ENCODE measurements at places on chromosomes 7 and 10. TPM values are rescaled to one million over a fixed set of nuclear protein-coding genes. Genes with fewer than 3 reads are reported as not detected.

DNA sequence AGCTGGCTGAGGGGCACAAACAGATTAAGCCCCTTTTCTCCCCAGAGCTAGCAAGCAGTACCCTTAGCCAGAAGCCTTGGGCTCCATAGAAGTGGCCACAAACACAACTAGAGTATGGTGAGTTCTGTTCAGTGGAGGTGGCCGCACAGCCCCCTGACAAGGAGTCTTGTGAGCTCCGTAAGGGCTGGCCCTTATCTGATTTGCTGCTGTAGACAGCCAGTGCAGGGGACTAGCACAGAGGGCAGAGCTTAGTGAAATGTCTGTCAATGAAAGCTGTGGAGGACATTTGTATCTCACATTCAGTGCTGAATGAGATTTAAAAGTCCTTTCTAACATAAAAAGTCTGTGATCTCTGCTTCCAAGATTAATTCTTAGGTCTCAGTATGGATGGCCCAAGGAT lies 137.3 kb downstream of the AUTS2 start:
- H3K27ac ChIP-seq: no peak overlapping the region
- no peaks in the 10 kb centered on the region for H3K4me1 ChIP-seq
- no peaks in the 10 kb centered on the region for H3K27me3 ChIP-seq
- H3K36me3 ChIP-seq: no peaks in the 10 kb centered on the region

- H3K4me1 ChIP-seq: no peaks in the 10 kb centered on the region
- no peak overlapping the region for H3K27ac ChIP-seq
- no peaks in the 10 kb centered on the region for H3K27me3 ChIP-seq
- no peak for DNase-seq
Measured at GRCh38 chr7:67729771-67730170, 733.1 kb downstream of the TYW1 start.

GRCh38 chr7:101923602-101923985 lies 106.2 kb downstream of the CUX1 start:
- no peak overlapping the region for H3K27ac ChIP-seq
- H3K27me3 ChIP-seq: no peaks in the 10 kb centered on the region
- H3K4me1 ChIP-seq: peaks cover 25% of the 10 kb centered on the region
- H3K36me3 ChIP-seq: peaks cover 9% of the 10 kb centered on the region
- H3K4me3 ChIP-seq: no peak overlapping the region

DNA sequence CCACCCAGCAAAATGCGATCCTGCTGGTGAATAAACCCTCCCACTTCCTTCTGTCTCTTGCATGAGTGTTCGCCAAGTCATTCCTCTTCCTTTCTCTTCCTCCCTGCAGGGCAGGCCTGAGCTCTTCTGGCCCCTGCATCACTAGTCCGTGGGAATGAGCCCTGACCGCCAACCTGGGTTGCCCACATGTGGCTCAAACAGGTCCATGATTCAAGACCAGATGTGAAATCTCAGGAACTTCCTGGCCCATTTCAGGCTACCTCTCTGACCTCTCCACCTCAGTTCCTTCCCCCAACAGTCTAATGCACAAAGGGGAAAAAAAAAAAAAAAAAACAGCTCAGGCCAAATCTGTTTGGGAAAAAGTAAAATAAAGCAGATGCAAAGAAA lies 5.4 kb upstream of the YWHAG start:
- H3K36me3 ChIP-seq: no peaks in the 10 kb centered on the region
- no peak overlapping the region for H3K27ac ChIP-seq
- H3K27me3 ChIP-seq: no peaks in the 10 kb centered on the region
- H3K4me1 ChIP-seq: peaks cover 15% of the 10 kb centered on the region

DNA sequence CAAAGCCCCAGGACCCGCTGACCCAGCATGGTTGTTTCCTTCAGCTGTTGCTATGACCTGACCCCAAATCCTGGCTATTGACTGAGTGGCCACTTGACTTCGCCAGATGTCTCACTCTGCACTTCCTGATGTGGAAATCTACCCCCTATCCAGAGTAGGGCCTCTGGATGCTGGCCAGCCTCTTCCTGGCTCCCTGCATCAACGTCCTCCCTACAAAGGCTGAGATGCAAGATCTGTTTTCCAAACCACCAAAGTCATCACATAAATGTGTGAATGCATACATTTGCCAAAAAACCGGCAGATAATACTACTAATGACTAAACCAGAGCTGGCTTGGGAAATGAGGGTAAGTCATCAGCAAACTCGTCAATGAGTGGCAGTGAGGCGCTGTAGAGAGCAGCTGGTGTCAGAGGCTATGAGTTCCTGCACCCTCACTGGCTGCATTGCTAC lies 70.4 kb downstream of the PYROXD2 start:
- no peaks in the 10 kb centered on the region for H3K36me3 ChIP-seq
- H3K27me3 ChIP-seq: peaks cover 19% of the 10 kb centered on the region

DNA sequence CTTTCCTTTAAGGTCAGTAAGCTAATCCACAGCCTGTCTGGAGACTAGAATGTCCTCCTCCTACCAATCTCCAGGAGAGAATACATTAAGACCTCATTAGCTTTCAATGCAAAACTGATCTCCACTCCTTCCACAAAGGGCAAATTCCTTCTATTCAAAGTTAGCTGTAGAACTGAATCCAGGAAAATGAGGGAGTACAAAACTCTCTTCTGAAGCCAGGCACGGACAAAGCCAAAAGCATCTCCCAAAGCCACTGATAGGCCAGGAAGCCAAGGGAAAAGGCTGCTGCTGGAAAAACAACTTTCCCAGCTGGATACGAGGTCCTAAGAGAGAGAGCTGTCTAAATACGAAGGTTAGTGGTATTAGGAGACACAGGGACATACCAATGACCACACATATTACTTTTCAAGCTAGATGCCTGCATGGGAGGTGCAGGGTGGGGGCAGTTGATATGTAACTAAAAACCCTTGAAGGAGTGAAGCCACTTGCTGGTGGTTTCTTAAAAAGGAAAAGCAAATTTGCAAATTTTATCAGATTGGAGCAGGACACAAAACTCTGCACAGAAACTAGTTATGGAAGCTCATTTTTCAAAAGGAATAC lies 43.6 kb downstream of the MKX start:
- H3K27ac ChIP-seq: no peak overlapping the region
- peaks cover 11% of the 10 kb centered on the region for H3K27me3 ChIP-seq
- no peaks in the 10 kb centered on the region for H3K4me1 ChIP-seq
- no peak for DNase-seq
- no peak overlapping the region for H3K4me3 ChIP-seq

DNA sequence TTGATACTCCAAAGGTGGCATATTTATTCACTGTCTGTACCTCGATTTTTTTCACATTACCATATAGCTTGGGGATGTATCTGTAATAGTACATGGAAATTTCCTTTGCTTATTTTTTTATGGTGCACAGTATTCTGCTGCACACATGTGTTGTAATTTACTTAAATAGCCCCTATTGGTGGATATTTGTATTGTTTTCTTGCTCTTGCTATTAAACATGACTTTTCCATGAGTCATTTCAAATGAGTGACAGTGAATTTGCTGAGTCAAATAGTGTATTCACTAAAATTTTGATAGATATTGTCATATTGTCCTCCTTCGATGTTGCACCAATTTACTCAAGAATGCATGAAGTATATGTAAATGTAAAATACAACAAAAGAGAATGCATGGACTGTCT lies 122.7 kb upstream of the STEAP4 start:
- no peaks in the 10 kb centered on the region for H3K4me1 ChIP-seq
- no peak for DNase-seq
- H3K4me3 ChIP-seq: no peak overlapping the region
- H3K27me3 ChIP-seq: peaks cover 4% of the 10 kb centered on the region

The NKX1-2 gene
- not detected for total RNA-seq

The NUPR2 gene
- not detected for total RNA-seq
